ENCODE measurements at places on chromosomes 2 and 18. TPM values are rescaled to one million over a fixed set of nuclear protein-coding genes. Genes with fewer than 3 reads are reported as not detected.

RAPGEF4 gene
- 26.2 TPM for total RNA-seq

GRCh38 chr18:38933910-38934510 is 1368.4 kb upstream of the CELF4 start:
- no peak for DNase-seq

- no peak for DNase-seq
These were observed 21.1 kb downstream of the INPP5D start for GRCh38 chr2:233081232-233081730.

GRCh38 chr18:79068341-79068936 is 755 bp upstream of the ATP9B start:
- DNase-seq = no peak

DNA sequence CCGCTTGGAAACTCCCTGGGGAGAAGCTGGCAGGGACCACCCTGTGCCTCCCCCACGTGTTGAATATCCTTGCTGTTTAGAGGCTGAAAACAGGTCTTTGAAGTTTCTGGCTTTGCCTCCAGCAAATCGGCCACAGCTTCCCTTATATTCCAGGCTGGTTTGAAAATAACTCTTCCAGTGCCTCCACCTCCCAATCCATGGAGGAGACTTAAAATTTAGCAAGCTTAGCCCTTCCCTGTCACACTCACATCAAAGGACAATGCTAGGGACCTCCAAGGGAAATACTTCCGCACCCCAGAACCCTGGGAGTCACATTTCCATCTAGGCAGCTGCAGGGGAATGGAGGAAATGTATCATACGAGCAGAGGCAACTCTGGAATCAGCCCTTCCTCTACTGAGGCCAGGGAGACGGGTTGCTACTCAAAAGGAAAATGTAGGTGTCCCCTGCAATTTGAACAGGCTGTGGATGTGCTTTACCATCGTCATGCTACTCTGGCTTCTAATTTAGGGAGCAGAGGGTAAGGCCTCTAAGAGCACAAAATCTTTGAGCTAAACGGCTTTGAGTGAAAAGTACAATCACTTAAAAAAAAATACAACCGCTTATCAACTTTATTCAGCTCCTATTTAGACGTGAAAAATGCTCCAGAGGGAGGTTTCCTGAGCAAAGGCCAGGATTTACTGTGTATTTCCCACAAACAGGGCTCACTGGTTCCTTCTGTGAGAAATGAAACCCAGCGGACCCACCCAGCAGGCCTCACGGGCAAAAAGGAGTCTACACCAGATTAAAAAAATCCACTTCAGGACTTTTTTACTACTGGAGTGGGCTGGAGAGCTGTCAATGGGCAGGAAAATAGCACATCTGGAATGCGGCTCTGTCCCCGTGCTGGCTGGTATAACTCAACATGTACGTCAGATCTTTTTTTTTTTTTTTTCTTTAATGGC is 49.4 kb upstream of the PKDCC start:
- peak; percentile 54 for DNase-seq

- DNase-seq = no peak
These were observed 54.9 kb upstream of the BZW1 start for GRCh38 chr2:200756618-200757321.

DNA sequence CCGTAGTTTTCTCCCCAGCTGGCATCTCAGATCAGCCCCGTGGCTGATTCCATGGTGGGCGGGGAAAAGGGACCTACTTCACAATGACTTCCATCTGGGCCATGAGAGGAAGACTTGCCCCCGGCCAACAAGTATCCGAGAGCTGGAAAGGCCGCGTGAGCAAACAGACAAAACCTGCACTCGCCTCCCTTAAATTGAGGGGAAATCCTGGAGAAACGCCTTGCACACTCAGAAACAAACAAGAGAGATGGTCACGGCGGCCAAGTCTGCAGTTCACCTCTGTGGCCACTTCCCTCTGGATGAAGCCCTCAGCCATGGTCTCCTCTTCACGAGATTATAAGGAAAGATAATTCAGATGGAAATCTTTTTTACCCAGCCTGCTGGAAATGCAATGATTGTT is 39.4 kb upstream of the TPO start:
- DNase-seq = no peak

TCF23 gene
- total RNA-seq = 84.6 TPM

DNA sequence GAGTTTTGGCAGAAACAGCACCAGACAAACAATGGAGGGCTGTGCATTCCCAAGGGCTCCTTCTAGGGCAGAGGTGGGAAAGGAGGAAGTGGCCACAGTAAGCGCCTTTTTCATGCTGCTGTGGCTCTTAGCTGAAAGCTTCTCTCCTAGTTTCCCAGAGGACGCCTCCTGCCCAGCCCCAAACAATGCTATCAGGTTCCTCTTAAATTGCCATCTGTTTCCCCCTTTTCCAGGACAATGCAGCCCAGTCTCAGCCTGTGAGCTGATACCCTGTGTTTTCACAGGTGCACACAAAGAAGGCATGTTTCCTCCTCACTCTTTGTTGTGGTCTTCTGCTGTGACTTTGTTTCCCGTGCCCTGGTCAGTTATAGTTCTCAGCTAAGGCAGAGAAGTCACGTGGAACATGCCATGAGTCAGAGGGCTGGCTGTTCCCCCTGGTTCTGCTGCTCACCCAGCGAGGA is 5.4 kb upstream of the FAM124B start:
- peak; percentile 19 for DNase-seq

Measured in uterus (tissue), 4 donors.